ENCODE measurements at places on chromosomes 16 and 17. TPM values are rescaled to one million over a fixed set of nuclear protein-coding genes. Genes with fewer than 3 reads are reported as not detected.

Gene ALOX15B
- total RNA-seq, result 0.89 TPM

Gene CA7
- not detected for total RNA-seq

Gene RAB11FIP4
- 6.7 TPM for total RNA-seq

Gene G6PC1
- total RNA-seq, result not detected

Gene SALL1
- not detected for total RNA-seq

Gene KRTAP1-5
- total RNA-seq, result 14.1 TPM

Gene ASIC2
- total RNA-seq, result 0.30 TPM

Gene KRTAP2-1
- 3.4 TPM for total RNA-seq

Gene TBC1D3H
- not detected for total RNA-seq

Gene ATP6V0A1
- total RNA-seq, result 84.6 TPM

Gene HOXB1
- total RNA-seq, result not detected

Gene CBLN1
- total RNA-seq, result 0.30 TPM

Gene RAB34
- total RNA-seq, result 47.0 TPM

Gene RHBDL1
- total RNA-seq, result 1.2 TPM

Gene TK1
- 22.8 TPM for total RNA-seq

Gene KRTAP4-5
- 1.3 TPM for total RNA-seq

Gene BRICD5
- 2.7 TPM for total RNA-seq

Gene LYRM1
- total RNA-seq, result 25.4 TPM

Gene PRRT2
- 3.6 TPM for total RNA-seq

Gene PKMYT1
- total RNA-seq, result 3.6 TPM

Gene KREMEN2
- total RNA-seq, result 18.8 TPM

Gene TP53TG3C
- not detected for total RNA-seq

Gene KRT40
- 7.7 TPM for total RNA-seq

Gene PRSS27
- total RNA-seq, result 0.39 TPM

Gene VMO1
- 1.6 TPM for total RNA-seq

Gene VTN
- total RNA-seq, result 0.20 TPM

Gene PALB2
- 7.4 TPM for total RNA-seq

Gene SRCIN1
- 3.5 TPM for total RNA-seq

Gene ABCA3
- total RNA-seq, result 3.5 TPM

Gene ZNF276
- total RNA-seq, result 29.4 TPM

Gene NF1
- 70.9 TPM for total RNA-seq

Gene TLCD1
- total RNA-seq, result 1.9 TPM

Gene NR1D1
- 3.6 TPM for total RNA-seq

Gene PERCC1
- not detected for total RNA-seq

Gene ARHGDIG
- total RNA-seq, result 0.99 TPM

Gene CETP
- total RNA-seq, result 2.9 TPM

Gene MSLN
- total RNA-seq, result 1.4 TPM

Gene DHRS7C
- 15.9 TPM for total RNA-seq

Gene NUTF2
- 56.5 TPM for total RNA-seq

Gene C1QTNF8
- not detected for total RNA-seq

Gene SEZ6L2
- 2.9 TPM for total RNA-seq

Gene ELMO3
- total RNA-seq, result 4.0 TPM

Gene C17orf50
- not detected for total RNA-seq

Gene PIK3R5
- total RNA-seq, result 2.1 TPM

Gene PDILT
- not detected for total RNA-seq

Gene ZNF423
- 8.0 TPM for total RNA-seq
